ENCODE measurements at places on chromosomes 13 and 19. TPM values are rescaled to one million over a fixed set of nuclear protein-coding genes. Genes with fewer than 3 reads are reported as not detected.

ZNF793 gene
- total RNA-seq, result 0.06 TPM

TPTE2 gene
- total RNA-seq, result not detected

NCCRP1 gene
- 1.5 TPM for total RNA-seq

EDDM13 gene
- total RNA-seq, result not detected

SYCN gene
- total RNA-seq, result not detected

TMPRSS9 gene
- not detected for total RNA-seq

IL11 gene
- 11.0 TPM for total RNA-seq

SULT2A1 gene
- total RNA-seq, result not detected

DDA1 gene
- total RNA-seq, result 51.2 TPM

TEX101 gene
- total RNA-seq, result not detected

C19orf67 gene
- not detected for total RNA-seq

GNG8 gene
- not detected for total RNA-seq

ATP13A1 gene
- total RNA-seq, result 24.3 TPM

ENOX1 gene
- 1.9 TPM for total RNA-seq

FLT1 gene
- total RNA-seq, result 0.03 TPM

GRIN3B gene
- 2.6 TPM for total RNA-seq

Data from A549 treated with AZD2906 at 1 μM for 4 hours (cell line).